ENCODE measurements at places on chromosomes 12 and 14.

GRCh38 chr12:4015225-4016091, 142.3 kb upstream of the PARP11 start:
- DNase-seq: no peak

DNA sequence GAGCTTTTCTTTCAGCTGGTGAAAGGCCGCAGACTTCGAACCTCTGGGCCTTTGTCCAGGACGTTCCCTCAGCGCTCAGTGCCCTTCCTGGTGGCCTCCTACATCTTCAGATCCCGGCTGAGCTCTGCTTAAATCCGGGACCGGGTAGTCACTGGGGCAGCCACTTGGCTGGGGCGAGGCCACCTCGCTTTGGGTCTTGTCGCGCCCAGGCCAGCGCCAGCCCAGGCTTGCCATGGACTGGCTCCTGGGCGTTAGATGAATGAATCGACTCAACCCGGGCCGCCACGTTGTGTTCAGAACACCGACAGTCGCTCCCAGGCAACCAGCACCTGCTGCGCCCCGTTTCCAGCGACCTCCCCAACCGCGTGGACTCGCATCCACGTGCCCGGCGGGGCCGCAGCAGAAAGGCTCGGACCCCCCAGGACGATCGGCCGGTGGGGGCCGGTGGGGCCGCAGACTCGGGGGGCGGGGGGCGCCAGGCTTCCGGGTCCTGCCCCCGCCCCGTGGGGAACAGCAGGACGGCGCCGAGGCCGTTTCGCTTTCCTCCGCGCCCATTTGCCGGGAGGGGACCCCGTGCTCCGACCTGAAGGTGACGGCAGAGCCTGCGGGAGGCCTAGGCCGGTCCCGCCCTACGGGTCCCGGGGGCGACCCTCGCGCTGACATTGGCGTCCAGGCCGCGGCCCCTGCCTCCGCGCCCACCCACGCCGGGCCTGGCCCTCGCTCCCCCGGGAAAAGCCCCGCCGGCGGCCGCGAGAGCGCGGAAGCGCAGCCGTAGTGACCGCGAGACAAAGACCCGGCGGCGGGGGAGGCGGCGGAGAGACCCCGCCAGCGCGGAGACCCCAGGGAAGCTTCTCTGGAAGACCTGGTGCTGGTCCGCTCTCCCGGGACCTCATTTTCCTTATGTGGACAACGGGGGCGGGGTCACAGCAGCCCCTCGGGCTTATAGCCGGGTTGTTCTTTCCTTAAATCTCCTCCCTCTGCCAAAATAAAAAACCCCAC, 37.3 kb upstream of the RCOR1 start:
- no peak for DNase-seq

GRCh38 chr14:53346988-53347387, 193.9 kb upstream of the DDHD1 start:
- DNase-seq: no peak

DNA sequence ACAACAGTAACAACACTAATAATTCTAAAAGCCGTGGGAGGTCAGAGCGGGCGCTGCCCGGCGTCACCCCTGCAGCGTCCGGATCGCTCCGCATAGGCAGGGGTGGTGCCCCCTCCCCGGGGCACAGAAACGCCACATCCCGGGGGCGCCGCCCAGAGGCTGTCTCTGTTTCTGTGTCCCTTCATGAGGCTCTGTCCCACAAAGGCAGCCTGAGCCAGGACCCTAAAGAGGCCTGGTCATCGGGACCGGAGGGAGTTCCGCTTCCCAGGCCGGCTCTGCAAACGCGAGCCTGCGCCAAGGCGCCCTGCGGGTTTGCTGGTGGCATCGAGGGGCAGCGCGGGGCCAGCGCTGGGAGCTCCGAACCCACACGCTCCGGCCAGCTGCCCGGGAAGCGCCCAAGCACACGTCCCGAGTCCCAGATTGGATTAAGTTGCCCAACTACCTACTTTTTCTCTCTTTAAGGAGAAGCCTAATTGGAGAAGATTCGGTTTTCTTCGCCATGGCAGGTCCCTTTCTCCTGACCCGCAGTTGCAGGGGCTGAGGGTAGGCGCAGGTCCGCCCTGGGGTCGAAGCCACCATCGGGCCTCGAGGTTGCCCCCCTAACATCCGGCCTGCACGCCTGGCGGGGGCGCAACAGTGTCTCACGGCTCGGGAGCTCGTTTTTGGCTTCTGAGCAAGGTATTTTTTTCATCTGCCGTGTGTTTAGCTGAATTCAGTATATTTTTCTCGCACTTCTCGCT, 421.7 kb downstream of the VRK1 start:
- peak; percentile 6 for DNase-seq

- no peak for DNase-seq
Measured at GRCh38 chr14:87748558-87748957, 244.4 kb downstream of the GALC start.

DNA sequence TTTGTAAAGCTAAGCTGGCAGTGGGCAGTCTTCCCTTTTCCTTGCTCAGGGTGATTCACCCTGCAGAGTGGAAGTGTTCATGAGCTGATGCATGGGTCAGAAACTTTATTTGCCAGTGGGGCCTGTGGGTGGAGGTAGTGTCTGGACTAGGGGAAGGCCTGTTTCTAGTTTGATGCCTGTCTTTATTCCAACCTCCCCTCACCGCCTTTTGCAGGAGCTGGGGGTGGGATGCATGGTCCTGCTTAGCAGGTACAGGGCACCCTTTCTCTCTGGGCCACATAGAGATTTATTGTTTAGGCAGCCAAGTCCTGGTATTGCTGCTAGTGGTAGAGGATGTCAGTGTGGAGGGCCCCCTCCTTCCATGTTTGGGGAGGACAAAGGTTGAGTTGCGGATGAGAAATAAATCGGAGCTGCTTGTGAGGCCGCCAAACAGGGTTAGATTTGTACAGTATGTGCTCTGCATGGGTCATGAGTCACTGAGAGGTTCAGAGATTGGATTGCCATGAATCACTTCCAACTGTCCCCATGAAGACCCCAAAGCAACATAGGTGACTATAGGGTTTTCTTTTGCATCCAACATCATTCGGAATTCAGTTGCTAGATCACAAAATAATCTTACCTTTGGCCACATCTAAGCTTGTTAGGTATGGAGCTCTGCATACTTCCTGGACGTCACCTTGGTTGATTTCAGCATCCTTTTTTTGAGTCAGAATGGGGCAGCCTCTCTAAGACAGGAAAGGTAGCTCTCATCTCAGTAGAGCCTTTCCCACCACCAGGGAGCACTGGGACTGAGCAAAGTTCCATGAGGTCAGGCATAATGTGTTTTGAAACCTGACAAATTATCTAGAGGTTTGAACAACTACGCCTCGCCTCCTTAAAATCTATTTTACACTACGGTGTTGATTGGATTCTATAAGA, 8.8 kb downstream of the SMOC1 start:
- DNase-seq: no peak

- DNase-seq: no peak
Measured at GRCh38 chr14:92427096-92427495, 86.5 kb upstream of the RIN3 start.

DNA sequence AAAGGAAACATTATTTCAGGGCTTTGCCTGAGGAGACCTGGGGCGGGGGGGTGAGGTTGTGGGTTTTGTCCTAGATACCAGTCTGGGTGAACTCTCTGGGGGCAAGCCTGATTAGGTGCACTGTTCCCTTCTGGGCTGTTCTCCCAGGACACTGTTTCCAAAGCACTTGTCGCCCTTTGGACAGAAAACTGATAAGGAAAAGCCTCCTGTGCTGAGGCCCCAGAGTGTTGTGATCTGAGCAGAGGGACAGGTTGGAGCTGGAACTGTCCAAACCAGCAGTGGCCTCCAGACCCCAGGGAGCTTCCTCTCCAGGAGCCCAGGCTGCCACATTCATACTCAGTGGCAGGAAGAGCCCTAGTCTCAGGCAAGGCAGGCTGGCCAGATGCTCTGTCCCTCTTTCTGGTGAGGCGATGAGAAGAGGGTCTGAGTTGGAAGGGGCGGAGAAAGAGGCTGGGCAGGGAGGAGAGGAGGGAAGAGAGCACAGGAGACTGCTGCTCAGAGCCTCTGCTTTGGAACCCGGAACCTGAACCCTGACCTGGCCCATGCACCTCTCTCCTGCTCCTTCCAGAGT, 1.9 kb downstream of the GALNT16 start:
- DNase-seq: no peak

GRCh38 chr12:131622422-131622955, 88.4 kb upstream of the SFSWAP start:
- DNase-seq: no peak

- DNase-seq: no peak
Measured at GRCh38 chr12:104708891-104709290, 249.2 kb downstream of the SLC41A2 start.

DNA sequence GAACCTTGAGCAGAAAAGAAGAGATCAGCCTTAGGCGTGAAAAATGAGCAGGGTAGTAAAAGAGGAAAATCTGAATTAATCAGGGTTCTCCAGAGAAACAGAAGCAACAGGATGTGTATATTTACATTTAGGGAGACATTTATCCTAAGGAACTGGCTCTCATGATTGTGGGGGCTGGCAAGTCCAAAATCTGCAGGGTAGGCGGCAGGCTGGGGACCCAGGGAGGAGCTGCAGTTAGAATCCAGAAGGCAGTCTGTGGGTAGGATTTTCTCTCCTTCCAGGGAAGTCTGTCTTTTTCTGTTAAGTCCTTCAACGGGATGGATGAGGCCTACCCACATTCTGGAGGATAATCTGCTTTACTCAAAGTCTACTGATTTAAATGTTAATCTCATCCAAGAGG, 67.4 kb upstream of the OVCH1 start:
- DNase-seq: no peak

GRCh38 chr14:55699131-55700057, 119.4 kb downstream of the KTN1 start:
- no peak for DNase-seq

GRCh38 chr14:64855721-64856528, 23.8 kb downstream of the SPTB start:
- no peak for DNase-seq

DNA sequence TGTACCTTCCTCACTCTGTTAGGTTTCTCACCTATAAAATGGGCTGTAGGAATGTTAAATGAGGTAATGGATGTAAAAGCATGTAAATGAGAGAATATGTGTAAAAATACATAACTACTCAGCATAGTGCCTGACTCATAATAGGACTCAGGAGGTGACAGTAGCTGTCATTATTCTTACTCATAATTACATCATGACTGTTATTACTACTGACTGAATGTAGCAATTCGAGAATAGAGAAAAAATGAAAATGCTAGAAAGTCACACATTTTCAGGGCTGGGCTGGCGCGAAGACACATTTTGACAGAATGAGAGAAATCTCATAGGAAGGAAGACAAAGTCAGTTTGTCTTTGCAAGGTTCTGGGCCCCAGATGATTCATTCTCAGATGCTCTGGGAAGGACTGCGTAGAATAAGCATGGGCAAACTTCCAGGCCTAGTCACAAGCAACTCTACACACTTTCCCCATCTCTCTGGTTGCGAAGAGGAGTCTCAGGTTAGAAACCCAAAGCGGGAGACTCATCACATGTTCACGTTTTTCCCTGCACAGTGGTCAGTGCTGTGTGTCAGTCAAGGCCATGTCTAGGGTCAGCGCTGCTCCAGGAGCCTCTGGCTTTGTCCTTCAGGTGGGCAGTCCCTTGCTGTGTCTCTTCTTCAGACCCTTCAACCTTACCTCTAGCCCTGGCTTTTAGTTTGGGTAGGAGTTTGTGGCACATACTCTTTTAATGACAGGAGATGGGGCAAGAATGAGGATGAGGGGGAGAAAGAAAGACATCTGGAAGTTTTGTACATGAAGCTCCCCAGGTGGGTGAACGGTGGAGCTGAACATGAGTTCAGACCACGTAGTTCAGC, 8.4 kb downstream of the GPRC5A start:
- DNase-seq: no peak
